Muscle of arm (tissue), 14 donors: ENCODE measurements at places on chromosomes 16 and 17. TPM values are rescaled to one million over a fixed set of nuclear protein-coding genes. Genes with fewer than 3 reads are reported as not detected.

- DNase-seq: no peak
These were observed at the start of gene CD68 for GRCh38 chr17:7579001-7579833. Gene CD68 (plus strand): TSS chr17:7579638. CDS start chr17:7579678, 40 bp downstream.

PRAC2 gene
- polyA plus RNA-seq: not detected

- no peak for DNase-seq
These were observed 1.4 kb upstream of the SPNS2 start for GRCh38 chr17:4497101-4497824.

RASL10B gene
- polyA plus RNA-seq: 2.4 TPM

DNA sequence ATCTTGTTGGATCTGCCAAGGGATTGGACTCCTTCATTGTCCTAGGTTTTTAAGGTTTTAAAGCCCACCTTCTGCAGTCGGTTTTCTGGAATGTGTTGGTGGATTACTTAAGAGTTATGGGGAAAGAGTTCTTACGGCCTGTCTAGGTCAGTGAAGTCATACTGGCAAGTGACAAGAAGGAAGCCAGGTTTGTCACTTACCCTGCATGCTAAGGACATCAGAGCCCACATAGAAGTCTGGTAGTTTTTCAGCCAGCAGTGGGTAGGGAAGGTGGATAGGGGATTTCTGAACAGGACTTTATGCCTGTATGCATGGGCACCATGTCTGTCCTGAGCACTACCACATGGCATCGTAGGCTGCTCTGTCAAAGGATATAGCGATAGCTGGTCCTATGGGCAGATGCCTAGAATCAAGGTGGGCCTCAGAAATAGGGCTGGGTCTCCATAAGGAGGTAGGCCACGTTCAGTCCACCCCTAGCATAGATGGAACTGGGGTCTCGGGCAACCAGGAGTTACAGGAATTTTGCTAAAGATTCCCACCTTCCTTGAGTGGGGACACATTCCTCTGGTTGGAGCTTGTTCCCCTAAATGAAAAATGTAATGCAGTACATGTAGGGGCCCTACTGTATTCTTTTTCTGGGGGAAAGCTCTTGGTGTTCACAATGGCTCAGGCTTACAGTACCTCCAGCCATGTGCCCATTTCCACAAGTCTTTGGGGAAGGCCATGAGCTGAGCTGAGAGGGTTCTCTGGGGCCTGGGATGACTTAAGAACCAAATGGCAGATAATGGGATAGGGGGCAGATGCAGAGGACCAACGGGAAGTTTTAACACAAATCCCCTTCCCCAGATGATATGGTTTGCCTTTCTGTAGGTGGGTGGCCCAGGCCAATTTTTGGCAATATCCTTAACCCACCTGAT lies 27.5 kb downstream of the TRPV2 start:
- no peak for DNase-seq

GRCh38 chr17:69433093-69433492 lies 18.6 kb downstream of the MAP2K6 start:
- DNase-seq: no peak

DNA sequence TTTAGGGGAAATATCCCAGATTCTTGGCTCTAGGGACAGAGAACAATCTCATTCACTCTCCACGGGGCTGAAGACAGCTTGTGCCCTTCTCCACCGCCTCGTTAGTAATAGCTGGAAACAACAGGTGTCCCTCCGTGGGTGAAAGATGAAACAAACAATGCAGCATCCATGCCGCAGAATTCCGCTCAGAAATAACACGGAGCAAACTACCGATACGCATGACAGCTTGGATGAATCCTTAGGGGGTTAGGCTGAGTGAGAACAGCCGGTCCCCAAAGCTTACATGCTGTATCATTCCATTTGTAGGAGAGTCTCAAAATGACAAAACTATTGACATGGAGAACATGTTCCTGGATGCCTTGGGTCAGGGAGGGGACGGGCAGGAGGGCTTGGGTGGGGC lies 29.4 kb upstream of the CACNG1 start:
- DNase-seq: no peak

MPV17L gene
- polyA plus RNA-seq: 2.7 TPM

NOD2 gene
- polyA plus RNA-seq: not detected

- no peak for DNase-seq
These were observed 3.3 kb downstream of the ZNF652 start for GRCh38 chr17:49358641-49359247.
